ENCODE measurements at places on chromosomes 13 and 19. TPM values are rescaled to one million over a fixed set of nuclear protein-coding genes. Genes with fewer than 3 reads are reported as not detected.

- H3K27ac ChIP-seq, result no peak overlapping the region
- no peak for DNase-seq
- H3K36me3 ChIP-seq, result peaks cover 7% of the 10 kb centered on the region
- H3K4me1 ChIP-seq, result peaks cover 61% of the 10 kb centered on the region
- no peak overlapping the region for H3K4me3 ChIP-seq
Observed at GRCh38 chr19:42247640-42248199, 5.3 kb upstream of the GSK3A start.

DNA sequence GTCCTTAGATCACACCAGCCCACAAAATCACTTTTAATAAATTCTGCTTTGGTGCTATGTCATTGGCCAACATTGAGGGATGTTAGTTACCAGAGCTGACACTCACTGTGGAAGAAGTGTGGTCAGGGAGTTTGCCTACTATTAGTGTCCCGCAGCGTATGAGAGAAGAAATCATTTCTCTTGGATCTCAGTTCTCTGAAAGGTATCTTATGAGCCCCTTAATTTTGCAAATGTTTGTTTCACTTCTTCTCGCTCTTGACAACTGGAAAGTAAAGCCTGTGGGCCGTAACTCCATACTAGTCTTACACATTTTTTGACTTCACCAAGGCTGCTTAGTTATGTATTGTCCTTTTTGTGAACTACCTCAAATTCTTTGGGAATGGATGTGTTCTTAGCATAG lies 80.9 kb downstream of the FLT1 start:
- H3K36me3 ChIP-seq, result peaks cover 47% of the 10 kb centered on the region
- H3K4me3 ChIP-seq, result no peak overlapping the region
- no peak for DNase-seq
- peaks cover 3% of the 10 kb centered on the region for H3K27me3 ChIP-seq
- no peak overlapping the region for H3K27ac ChIP-seq
- H3K4me1 ChIP-seq, result peaks cover 44% of the 10 kb centered on the region

GRCh38 chr19:4087787-4088679 lies 21.3 kb upstream of the ZBTB7A start:
- H3K4me1 ChIP-seq, result no peaks in the 10 kb centered on the region
- no peak for DNase-seq
- H3K27me3 ChIP-seq, result no peaks in the 10 kb centered on the region

- no peak overlapping the region for H3K4me3 ChIP-seq
- peak overlapping the region; percentile 43 for H3K27ac ChIP-seq
- DNase-seq, result peak; percentile 62
- no peaks in the 10 kb centered on the region for H3K36me3 ChIP-seq
- no peaks in the 10 kb centered on the region for H3K27me3 ChIP-seq
Observed at GRCh38 chr13:66933994-66934393, 296.1 kb downstream of the PCDH9 start.

Gene PRX
- 0.94 TPM for total RNA-seq

Gene LYL1
- 2.2 TPM for total RNA-seq

Gene CARM1
- total RNA-seq, result 64.0 TPM

Gene NLRP11
- not detected for total RNA-seq

Gene LEUTX
- not detected for total RNA-seq

Gene CEACAM1
- total RNA-seq, result not detected

Gene POU2F2
- total RNA-seq, result 10.3 TPM

All from HFFc6 (cell line).